Stimulated activated CD4-positive, alpha-beta T cell treated with anti-CD3 and anti-CD28 coated beads, TNF-alpha, amount 100 ng/mL, for 48 hours (primary cell): ENCODE measurements at places on chromosomes 2 and 18.

- DNase-seq, result no peak
Measured at GRCh38 chr2:218566296-218566695, 1.9 kb downstream of the USP37 start.

DNA sequence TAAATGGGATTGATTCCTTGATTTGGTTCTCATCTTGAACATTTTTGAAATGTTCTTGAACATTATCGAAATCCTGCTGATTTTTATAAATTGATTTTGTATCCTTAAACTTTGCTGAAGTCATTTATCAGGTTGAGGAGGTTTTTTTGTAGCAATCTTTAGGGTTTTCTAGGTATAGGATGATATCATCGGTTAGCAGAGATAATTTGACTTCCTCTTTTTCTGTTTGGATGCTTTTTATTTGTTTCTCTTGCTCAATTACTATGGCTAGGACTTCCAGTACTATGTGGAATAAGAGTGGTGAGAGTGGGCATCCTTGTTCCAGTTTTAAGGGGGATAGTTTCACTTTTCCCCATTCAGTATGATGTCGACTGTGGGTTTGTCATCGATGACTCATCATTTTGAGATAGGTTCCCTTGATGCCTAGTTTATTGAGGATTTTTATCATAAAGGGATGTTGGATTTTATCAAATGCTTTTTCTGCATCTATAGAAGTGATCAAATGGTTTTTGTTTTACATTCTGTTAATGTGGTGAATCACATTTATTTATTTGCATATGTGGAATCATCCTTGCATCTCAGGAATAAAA, 201.5 kb upstream of the ZSWIM2 start:
- no peak for DNase-seq

- no peak for DNase-seq
Measured at GRCh38 chr2:22037274-22037673, 913.5 kb downstream of the TDRD15 start.

DNA sequence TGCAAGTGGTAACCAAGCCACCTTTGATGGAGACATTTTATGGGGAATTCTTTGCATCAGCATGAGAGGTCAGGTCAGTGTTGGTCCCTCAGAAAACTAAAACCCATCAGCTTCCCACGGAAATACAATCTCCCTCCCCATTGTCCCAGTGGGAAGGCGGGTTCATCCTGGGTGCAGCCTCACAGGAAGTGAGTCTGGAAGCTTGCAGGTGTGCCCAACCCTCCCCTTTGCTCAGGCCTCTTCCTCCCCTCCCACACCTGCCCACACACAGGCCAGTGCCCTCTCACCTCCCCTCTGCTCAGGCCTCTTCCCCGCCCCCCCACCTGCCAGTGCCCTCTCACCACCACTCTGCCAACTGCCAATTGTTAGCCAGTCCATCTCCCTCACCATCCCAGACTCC, 166.8 kb upstream of the RAB6C start:
- DNase-seq, result no peak

GRCh38 chr2:10507106-10507505, 59.0 kb upstream of the ODC1 start:
- no peak for DNase-seq

DNA sequence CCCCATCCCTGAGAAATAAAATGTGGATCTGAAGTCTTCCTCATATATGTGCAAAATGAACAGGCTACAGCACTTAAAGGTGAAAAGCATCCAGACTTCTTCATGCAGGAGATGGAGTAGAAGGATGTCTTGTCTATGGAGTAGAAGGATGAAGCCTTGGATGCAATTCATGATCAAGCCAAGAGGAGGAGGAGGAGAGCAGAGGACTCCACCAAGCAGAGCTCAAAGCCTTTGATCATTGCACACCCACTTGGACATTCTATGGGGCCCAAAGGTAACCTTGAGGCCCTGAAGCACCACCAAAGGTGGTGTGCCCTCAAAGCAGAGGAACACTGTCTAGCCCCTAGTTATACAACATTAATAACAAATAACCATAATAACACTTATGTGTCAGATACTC, 17.3 kb downstream of the ACMSD start:
- DNase-seq, result no peak

DNA sequence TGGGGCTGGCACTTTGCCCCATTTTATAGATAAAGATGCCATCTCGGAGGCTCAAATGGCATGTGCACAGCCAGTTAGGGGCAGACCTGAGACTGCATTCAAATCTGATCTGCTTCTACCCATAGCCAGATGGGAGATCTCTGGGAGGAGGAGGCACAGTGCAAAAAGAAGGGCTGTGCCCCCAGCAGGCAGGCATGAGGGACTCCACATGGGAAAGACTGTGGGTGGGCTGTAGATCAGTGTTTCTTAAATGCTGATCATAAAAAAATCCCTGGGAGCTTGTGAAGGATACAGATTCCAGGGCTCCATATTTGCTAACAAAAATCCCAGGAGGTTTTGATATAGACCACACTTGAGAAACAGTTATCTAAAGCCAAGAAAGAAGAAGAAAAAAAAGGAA, 15.2 kb downstream of the PAX8 start:
- no peak for DNase-seq

- no peak for DNase-seq
Measured at GRCh38 chr18:10928011-10928771, 221.2 kb downstream of the PIEZO2 start.

GRCh38 chr2:19491796-19492195, 133.4 kb upstream of the OSR1 start:
- no peak for DNase-seq

- no peak for DNase-seq
Measured at GRCh38 chr2:162747021-162747420, 91.5 kb downstream of the KCNH7 start.

- DNase-seq, result no peak
Measured at GRCh38 chr2:8317418-8317817, 364.4 kb upstream of the ID2 start.

DNA sequence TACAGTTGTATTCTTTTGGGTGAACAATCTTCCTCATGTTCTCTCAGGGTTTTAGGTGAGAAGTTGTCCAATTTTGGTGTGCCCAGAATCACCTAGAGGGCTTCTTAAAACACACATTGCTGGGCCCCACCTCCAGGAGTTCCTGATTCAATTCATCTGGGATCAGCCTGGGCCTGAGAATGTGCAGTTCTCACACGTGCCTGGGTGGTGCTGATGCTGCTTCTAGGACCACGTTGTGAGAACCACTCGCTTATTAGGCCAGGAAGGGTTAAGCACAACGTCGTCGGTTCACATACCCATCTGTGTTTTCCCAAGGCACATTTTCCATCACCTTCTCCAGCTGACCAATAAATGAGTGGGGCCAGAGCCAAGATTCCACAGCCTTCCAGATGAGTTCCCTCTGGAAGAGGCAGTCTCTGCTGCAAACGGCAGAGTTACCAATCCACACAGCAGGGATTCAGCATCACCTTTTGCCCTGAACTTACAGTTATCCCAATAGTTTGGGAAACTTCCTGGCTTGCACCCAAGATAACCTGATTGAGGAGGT, 277.7 kb upstream of the HNRNPA3 start:
- DNase-seq, result no peak

- no peak for DNase-seq
Measured at GRCh38 chr18:54235871-54236270, 11.4 kb upstream of the MBD2 start.

DNA sequence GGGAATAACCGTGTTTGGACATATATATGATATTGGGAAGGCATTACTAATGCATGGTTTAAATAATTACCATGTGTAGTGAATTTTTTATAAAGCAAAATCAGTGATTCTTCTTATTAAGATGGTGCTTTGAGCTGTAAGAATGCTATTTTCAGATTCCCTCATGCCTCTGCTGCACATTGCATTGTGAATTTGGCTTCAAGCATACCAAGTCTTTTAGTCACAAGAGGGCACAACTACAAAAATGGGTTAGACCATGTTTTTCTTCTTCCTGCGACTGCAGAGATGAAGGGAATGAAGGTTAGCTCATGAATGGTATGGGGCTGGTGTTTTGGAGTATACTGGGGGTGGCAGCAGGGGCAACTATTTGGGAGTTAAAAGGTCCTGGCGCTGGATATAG, 320.1 kb downstream of the SLC4A3 start:
- DNase-seq, result no peak

DNA sequence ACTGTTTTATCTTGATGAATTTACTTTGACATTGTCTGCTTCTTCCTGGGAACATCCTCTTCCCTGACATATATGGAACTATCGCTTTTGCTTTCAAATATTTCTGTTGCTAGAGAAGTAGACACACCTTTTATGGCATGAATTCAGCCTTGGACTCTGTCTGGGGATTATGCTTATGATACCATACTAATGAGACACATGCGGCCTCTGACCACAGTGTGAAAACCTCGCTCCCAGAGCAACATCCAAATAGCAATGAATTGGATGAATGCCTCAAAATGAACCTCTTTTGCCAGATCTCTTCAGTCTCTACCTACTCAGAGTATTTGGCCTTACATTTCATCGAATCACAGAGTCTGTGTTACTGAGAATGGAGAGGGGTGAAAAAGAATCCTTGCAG, 70.9 kb downstream of the PIEZO2 start:
- DNase-seq, result no peak

GRCh38 chr18:40937386-40937785, 1017.6 kb upstream of the PIK3C3 start:
- no peak for DNase-seq

DNA sequence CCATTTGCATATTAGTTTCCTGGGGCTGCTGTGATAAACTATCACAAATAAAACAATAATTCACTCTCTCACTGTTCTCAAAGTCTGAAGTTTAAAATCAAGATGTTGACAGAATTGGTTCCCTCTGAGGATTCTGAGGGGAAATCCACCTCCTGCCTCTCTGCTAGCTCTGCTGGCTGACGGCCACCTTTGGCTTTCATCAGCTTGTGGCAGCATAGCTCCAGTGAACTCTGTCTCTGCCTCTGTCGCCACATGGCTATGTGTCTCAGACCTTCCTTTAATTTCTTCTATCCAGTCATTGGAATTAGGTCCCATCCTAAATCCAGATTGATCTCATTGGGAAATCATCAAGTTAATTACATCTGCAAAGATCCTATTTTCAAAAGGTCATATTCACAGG, 38.9 kb upstream of the TRIM43 start:
- no peak for DNase-seq

DNA sequence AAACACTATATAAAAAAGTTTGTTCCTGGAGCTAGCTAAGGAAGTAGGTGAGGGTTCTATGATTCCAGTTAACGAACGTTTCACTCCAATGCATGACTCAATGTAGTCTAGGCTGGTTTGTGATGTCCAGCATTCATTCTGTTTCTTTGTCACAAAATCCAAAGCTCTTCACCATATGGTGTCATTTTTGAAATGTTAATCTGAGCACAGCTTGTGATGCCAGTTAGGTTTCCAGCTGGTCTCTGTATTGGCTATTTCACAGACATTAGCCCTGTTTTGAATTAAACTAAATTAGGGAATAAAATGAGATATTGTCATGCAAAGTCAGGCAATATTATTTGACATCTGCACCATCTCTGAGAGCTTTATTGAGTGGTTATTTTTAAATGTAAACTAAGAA, 159.4 kb downstream of the RBM43 start:
- DNase-seq, result no peak

- no peak for DNase-seq
Measured at GRCh38 chr2:43318791-43319190, 92.4 kb upstream of the ZFP36L2 start.

DNA sequence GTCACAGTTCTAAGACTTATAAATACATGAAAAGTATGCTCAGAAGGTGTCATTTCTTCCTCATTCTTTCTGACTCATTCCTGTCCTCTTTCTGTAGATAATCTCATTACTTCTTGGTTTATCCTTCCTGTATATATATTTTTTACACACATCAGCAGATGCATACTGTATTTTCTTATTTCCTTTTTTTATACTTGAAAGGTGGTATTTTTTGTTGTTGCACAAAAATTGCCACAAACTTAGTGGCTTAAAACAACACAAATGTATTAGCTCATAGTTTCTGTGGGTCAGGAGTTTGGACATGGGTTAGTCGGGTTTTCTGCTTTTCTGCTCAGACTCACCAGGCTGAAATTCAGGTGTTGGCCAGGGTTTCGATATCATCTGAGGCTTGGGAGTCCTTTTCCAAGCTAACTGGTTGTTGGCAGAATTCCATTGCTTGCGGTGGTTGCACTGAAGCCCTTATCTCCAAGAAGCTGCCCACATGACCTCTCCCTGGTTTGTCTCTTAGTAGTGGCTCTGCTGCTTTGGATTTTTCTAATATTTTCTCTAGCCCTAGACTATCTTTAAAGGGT, 162.6 kb downstream of the FMNL2 start:
- no peak for DNase-seq

DNA sequence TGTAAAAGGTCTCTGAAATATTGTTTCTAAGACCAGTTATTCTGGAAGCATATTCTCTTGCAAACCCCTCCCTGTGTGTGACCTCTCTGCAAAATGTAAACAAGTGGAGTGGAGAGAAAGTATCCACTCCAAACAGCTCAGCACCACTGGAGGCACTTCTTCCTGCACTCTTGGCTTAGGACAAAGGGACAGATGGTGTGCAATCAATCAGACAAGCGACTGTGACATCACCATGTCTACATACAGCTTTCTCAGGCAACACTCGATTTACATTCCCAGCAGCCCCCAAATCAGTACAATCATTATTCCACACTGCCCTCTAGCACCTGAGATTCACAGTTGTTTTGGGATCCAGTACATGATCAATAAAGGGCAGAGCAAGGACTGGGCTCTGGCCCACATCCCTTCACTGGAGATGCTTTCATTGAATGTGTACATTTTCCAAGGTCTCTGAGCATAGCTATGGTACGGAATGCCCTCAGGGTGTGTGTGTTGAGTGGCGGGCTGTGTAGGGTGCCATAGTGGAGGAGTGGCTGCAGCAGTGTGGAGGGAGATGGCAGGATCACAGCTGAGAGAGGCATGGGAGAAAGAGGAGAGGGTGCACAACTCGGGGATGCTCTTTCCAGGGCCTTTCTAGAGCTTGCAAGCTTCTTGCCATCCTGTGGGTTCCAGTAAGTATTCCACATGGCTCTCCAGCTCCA, 311.8 kb upstream of the ST6GAL2 start:
- DNase-seq, result no peak

GRCh38 chr2:101473911-101474701, 806 bp downstream of the RFX8 start:
- peak; percentile 16 for DNase-seq

- DNase-seq, result no peak
Measured at GRCh38 chr2:75431763-75432162, 129.0 kb downstream of the EVA1A start.

- no peak for DNase-seq
Measured at GRCh38 chr18:46452820-46453219, 204.2 kb downstream of the LOXHD1 start.

GRCh38 chr2:198756166-198756565, 701.6 kb downstream of the SATB2 start:
- DNase-seq, result no peak

- DNase-seq, result no peak
Measured at GRCh38 chr2:127170452-127171197, 49.5 kb downstream of the CYP27C1 start.

GRCh38 chr18:61502472-61502871, 169.2 kb downstream of the CDH20 start:
- no peak for DNase-seq
